ENCODE measurements at places on chromosomes 4 and X. TPM values are rescaled to one million over a fixed set of nuclear protein-coding genes. Genes with fewer than 3 reads are reported as not detected.

Gene STOX2
- 0.76 TPM for polyA plus RNA-seq

Gene WDR17
- 0.08 TPM for polyA plus RNA-seq

DNA sequence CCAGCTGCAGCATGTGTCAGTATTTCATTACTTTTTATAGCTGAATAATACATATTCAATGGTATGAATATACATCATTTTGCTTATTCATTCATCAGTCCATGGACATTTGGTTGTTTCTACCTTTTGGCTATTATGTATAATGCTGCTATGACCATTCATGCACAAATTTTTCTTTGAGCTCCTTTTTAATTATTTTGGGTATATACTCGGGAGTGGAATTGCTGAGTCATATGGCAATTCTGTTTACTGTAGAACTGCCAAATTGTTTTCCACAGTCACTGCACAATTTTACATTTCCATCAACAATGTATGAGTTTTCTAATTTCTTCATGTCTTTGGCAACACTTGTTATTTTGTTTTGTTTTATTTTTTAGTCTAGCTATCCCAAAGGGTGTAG, 405.9 kb upstream of the PITX2 start:
- H3K4me3 ChIP-seq: no peak overlapping the region
- no peaks in the 10 kb centered on the region for H3K36me3 ChIP-seq

GRCh38 chr4:48191758-48192157, 57.7 kb upstream of the TXK start:
- no peak overlapping the region for H3K27ac ChIP-seq
- no peaks in the 10 kb centered on the region for H3K27me3 ChIP-seq
- H3K36me3 ChIP-seq: no peaks in the 10 kb centered on the region
- H3K4me3 ChIP-seq: no peak overlapping the region

- H3K4me3 ChIP-seq: no peak overlapping the region
- no peak overlapping the region for H3K27ac ChIP-seq
- H3K36me3 ChIP-seq: no peaks in the 10 kb centered on the region
- no peaks in the 10 kb centered on the region for H3K27me3 ChIP-seq
- DNase-seq: no peak
Measured at GRCh38 chr4:81621490-81621889, 149.8 kb upstream of the RASGEF1B start.

DNA sequence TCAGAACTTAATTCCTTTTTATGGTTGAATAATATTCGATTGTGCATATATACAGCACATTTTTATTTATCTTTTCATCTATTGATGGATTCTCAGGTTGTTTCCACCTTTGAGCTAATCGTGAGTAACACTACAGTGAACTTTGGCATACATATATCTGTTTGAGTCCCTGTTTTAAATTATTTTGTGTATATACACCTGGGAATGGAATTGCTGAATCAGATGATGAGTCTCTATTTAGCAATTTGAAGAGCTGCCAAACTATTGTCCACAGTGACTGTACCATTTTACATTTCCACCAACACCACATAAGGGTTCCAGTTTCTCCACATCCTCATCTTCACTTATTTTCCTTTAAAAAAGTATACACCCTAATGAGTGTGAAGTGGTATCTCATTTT, 166.2 kb upstream of the FGF13 start:
- H3K4me3 ChIP-seq: no peak overlapping the region
- H3K27ac ChIP-seq: no peak overlapping the region
- H3K27me3 ChIP-seq: no peaks in the 10 kb centered on the region
- H3K36me3 ChIP-seq: no peaks in the 10 kb centered on the region
- no peak for DNase-seq

- no peak overlapping the region for H3K4me3 ChIP-seq
- H3K36me3 ChIP-seq: no peaks in the 10 kb centered on the region
- peaks cover 22% of the 10 kb centered on the region for H3K27me3 ChIP-seq
- no peak for DNase-seq
Measured at GRCh38 chrX:111100191-111100590, 4.2 kb downstream of the PAK3 start.

GRCh38 chrX:63740382-63740781, 44.6 kb downstream of the ARHGEF9 start:
- H3K27ac ChIP-seq: no peak overlapping the region
- no peak overlapping the region for H3K4me3 ChIP-seq
- H3K4me1 ChIP-seq: peaks cover 5% of the 10 kb centered on the region
- H3K36me3 ChIP-seq: no peaks in the 10 kb centered on the region
- no peaks in the 10 kb centered on the region for H3K27me3 ChIP-seq

Gene PRDM5
- polyA plus RNA-seq: 0.96 TPM

DNA sequence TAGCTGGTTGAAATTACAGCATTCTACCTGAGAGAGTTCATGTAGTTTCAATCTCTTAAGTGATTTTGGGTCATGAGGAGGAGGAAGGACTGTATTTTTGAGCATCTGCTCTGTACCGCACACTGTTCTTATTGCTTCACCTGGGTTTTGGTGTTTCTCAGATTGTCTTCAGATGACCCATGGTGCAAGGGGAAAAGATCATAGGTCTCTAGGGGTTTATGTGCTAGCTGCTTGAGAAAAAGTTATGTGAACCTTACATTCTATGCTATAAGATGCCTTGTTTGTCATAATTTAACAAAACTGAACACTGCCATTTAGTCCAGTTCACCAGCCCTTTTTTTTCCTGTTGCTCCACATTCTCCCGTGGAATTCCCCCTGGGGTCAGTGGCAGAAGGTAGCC, 60.4 kb downstream of the PDK3 start:
- no peaks in the 10 kb centered on the region for H3K27me3 ChIP-seq
- H3K4me3 ChIP-seq: no peak overlapping the region
- H3K36me3 ChIP-seq: no peaks in the 10 kb centered on the region
- H3K4me1 ChIP-seq: no peaks in the 10 kb centered on the region

Gene AFP
- polyA plus RNA-seq: not detected

Gene HPSE
- 0.13 TPM for polyA plus RNA-seq

All from psoas muscle (tissue), 8 donors.